ENCODE measurements at places on chromosomes 6 and 20. TPM values are rescaled to one million over a fixed set of nuclear protein-coding genes. Genes with fewer than 3 reads are reported as not detected.

- no peak for DNase-seq
Measured at GRCh38 chr6:150236544-150236943, 93.7 kb downstream of the PPP1R14C start.

DNA sequence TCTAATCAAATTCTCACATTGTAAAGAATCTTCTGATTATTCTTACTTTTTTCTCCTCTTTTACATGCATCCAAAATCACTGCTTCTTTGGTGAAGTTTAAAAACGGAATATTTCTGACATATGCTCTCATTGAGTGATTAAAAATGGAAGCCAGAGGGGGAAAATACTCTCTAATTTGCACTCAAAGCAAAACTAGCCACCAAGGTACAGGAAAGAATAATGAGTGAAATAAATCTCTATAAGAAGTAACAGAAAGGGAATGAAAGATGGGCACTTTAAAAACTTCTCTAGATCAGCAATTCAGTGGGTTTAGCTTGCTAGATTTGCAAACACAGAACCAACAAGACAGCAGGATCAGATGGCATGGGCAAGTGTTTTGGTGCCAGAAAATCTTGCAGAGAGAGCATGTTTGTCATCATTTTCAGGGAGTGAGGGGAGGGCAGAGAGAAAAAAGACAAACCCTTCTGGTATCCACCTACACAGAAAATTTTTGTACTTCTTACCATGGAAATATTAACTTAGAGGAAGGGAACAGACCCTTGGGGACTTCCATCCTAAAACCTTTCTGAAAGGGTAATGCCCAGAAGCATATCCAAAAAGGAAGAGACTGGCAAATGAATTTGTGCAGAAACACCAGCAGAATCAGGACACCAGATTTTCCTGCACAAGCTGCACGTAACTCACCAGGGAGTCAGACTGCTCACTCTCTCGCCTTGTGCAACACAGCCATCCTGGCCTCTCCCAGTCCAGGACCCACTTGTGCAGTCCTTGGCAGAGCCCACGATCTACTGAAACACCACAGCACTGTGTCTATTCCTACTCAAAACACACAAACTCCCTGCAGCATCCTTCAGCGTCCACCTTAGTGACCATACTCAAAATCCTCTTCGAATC is 270.2 kb upstream of the PRDM1 start:
- no peak for DNase-seq

Gene ACTL10
- total RNA-seq, result 0.65 TPM

- no peak for DNase-seq
Measured at GRCh38 chr6:132675002-132675401, 16.0 kb upstream of the TAAR1 start.

DNA sequence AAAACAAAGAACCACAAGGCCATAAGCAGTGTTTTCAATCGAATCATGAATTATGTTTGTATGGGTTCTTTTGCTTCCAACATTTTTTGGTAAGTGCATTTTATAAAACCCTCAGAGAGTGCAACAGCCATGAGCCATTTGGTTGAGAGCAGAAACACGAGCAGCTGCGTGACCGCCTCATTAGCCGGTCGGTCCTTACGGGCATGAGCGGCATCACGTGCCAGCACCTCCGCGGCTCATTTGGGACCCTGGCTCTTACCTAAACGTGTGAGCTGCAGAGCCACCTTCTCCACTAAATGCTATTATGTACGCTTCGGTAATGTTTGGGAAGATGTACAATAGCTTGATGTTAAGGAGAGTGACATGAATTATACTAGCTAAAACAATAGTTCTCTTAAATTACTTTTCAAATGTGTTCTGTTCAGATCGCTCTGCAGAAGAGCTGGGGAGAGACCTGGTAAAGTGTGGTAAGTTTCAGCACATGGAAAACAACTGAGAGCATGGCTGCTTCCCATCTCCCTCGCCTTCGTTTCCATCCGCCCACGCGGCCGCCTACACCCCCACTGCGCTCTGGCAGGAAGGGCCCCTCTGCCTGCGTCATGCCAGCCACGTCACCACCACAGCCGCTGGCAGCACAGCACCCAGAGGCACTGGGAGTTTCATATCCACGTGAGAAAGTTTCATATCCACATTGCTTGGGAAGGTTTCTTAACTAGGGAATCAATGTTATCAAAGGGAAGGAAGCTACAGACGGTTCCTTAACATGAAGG is 23.7 kb upstream of the PDE10A start:
- DNase-seq, result no peak

Gene UNC93A
- not detected for total RNA-seq

DNA sequence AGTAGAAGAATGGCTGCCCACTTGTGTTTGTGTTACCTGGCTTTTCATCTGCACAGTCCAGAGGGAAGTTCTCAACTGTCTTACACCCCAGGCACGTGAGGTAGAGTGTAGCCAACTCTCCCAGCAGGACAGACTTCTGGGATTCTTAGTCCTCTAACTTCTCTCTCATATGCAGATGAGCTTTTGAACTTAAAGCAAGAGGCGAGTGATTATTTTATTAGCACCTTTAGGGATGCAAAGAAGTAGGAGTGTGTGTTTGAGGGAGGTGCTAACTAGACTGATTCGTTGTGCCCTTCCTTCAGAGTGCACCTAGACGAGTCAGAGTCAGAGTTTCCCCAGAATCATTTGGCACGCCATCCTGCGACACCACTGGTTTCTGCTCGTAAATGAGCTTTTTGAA is 10.8 kb downstream of the CDYL start:
- no peak for DNase-seq

DNA sequence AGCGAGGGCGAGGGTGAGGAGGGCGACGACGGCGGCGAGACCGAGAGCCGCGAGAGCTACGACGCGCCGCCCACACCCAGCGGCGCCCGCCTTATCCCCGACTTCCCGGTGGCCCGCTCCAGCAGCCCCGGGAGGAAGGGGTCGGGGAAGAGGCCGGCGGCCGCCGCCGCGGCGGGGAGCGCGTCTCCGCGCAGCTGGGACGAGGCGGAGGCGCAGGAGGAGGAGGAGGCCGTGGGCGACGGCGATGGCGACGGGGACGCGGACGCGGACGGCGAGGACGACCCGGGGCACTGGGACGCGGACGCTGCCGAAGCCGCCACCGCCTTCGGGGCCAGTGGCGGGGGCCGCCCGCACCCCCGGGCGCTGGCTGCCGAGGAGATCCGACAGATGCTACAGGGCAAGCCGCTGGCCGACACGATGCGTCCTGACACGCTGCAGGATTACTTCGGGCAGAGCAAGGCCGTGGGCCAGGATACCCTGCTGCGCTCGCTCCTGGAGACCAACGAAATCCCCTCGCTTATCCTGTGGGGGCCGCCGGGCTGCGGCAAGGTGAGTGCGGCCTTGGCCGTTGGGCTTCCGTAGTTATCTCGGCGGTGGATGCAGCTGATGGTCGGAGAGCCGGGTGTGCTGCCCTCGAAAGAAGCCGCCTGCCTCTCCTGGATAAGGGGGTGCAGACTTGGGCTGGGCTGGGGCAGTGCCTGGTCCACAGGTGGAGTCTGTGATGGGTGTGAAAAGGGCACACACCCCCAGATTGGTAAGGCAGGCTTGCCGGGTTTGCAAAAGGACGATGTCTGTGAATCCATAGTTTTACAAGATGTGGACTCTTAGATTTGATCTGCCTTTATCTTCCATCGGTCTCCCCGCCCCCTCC is 938 bp downstream of the WRNIP1 start:
- DNase-seq, result peak; percentile 42

GRCh38 chr6:112284603-112285002 is 30.2 kb upstream of the LAMA4 start:
- no peak for DNase-seq

DNA sequence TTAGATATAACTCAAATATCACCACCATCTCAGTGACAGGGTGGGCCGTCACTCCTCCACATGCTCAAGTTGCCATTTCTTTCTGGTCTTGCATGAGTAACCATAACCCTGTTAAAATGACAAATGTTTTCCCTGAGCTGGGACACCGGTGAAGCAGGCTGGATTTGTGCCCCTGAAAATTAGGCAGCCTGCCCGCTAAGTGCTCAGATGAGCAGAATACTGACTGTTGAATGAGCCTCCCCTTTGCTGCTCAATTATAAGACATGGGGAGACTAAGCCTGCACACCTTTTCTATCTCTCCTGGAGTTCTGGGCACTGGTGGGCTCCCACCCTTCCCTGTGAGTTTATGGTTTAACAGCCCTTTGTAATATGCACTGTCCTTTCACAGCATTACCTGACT is 161.8 kb downstream of the SLC24A3 start:
- DNase-seq, result no peak

DNA sequence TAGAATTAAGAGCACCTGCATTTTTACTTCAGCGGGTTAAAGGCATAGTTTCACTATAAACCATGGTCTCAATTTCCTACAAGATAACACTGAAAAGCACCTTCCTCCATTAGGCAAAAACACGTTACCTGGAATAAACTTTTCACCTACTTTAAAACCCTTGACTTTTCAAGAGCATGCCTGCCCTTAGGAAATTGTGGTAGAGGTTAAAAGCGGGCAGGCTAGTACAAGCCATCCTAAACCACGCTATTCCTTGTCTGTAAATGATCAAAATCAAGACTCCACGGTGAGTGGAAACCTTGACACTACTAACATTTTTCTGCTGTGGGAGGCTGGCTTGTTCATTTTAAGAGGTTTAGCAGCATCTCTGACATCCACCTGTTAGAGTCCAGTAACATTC is 43.9 kb downstream of the NR2E1 start:
- DNase-seq, result no peak

- no peak for DNase-seq
Measured at GRCh38 chr6:41002168-41002567, 36.9 kb downstream of the UNC5CL start.

Gene MACROD2
- total RNA-seq, result 0.28 TPM

- DNase-seq, result no peak
Measured at GRCh38 chr6:2141644-2142290, 103.6 kb downstream of the GMDS start.

DNA sequence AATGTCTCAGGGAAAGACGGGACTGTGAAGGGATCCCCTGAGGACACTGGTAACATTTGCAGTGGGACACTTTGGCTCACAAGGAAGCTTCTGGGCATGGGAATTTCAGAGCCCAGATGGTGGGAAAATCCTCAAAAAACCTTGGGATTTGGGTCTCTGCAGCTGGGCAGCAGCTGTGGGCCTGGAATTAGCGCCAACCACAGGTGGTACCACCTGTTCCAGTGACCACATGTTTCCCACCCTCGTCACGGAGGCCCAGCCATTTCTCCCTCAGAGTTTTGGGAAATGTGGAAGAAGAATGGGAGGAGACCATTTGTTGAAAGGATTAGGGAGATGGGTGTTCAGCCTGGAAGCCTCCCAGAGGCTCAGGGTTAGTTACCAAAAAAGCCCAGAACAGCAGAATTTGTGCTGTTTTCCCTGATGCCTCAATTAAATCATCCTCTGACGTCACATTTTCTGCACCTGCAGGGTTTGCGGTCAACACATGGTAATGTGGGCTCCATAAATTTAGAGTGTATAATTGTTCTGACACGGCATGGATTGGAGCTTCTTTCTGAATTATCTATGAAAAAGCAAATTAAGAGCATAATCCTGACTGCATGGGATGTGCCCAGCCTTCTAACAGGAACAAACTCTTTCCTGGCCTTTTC is 34.4 kb downstream of the EDN3 start:
- no peak for DNase-seq

DNA sequence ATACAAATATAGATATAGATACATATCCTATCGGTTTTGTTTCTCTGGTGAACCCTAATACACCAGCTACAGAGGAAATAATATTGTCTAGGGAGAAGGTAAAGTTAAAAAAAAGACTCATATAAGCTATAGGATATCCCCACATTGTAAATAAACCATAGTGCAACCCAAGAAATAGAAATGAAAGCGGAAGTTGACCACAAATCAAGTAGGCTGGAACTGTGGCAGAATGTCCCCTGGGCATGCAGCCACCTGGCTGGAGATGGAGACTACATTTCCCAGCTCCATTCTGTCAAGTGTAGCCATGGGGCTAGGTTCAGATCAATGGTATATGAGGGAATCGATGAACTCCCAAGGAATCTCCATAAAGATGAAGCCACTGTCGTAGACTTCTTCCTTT is 70.1 kb upstream of the RPS6KA2 start:
- DNase-seq, result no peak

- DNase-seq, result no peak
Measured at GRCh38 chr20:7492257-7492656, 448.0 kb downstream of the HAO1 start.

DNA sequence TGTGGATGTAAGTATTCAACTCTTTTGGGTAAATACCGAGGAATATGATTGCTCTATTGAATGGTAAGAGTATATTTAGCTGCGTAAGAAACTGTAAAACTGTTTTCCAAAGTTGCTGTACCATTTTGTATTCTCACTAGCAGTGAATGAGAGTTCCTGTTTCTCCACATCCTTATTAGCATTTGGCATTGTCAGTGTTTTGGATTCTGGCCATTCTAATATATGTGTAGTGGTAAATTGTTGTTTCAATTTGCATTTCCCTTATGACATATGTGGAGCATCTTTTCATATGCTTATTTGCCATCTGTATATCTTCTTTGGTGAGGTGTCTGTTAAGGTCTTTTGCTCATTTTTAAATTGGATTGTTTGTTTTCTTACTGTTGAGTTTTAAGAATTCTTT is 29.3 kb upstream of the KAT14 start:
- DNase-seq, result no peak

DNA sequence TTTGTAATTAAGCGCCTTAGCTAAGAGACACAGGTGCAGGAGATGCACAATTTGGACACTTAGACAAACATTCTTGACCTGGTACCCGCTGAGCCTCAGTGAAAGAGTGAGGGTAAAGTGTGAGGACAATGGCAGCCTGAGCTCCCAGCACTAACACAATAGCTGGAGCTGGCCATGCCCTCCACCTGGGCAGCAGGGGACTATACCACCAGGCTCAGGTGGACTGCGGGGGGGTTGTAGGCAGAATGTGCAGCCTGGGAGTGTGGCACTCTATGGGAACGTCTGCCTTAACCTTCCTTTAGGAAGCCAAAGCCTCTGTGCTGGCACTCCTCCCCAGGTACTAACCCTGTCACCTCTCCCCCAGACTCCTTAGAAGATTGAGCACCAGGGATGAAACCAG is 23.6 kb downstream of the PRKN start:
- no peak for DNase-seq

GRCh38 chr6:125445054-125445453 is 143.3 kb upstream of the HDDC2 start:
- DNase-seq, result peak; percentile 15

GRCh38 chr6:29892696-29893095 is 49.6 kb upstream of the HLA-A start:
- no peak for DNase-seq

Gene TRIM31
- total RNA-seq, result not detected

Gene CTCFL
- total RNA-seq, result not detected

- no peak for DNase-seq
Measured at GRCh38 chr6:111957623-111958315, 84.5 kb upstream of the FYN start.

Gene CRISP2
- not detected for total RNA-seq

Gene PPP1R14C
- total RNA-seq, result not detected
